ENCODE measurements at places on chromosomes 4 and X. TPM values are rescaled to one million over a fixed set of nuclear protein-coding genes. Genes with fewer than 3 reads are reported as not detected.

DNA sequence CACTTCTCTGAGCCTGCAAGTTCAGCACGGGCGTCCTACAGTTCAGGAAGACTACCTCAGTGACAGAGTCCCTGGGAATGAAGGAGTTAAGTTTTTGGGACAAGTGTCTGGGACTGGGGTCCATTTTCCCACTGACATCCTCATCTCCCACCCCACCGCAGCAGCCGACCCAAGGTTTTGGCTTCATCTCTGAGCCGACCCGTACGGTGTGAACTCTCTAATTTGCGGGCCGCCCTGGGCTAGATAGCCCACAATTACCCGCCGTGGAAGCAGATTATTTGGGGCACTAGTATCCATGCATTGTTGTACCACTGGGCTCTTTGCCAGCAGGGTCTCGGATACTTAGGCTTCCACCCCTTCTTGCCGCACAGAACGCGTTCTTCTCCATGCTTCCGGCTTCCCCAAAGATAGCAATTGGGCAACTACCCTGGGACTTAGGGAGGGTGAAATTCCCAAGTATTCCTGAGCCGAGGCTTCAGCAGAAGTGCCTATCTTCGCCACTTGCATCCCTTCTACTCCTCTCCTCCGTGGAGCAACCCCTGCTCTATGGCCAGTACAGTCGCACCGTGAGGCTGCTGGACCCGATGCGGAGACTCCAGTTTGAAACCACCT lies 2.4 kb downstream of the IL1RAPL2 start:
- H3K36me3 ChIP-seq: no peaks in the 10 kb centered on the region
- no peak for DNase-seq
- H3K27me3 ChIP-seq: peaks cover 20% of the 10 kb centered on the region
- H3K4me3 ChIP-seq: no peak overlapping the region

- no peaks in the 10 kb centered on the region for H3K36me3 ChIP-seq
- H3K27me3 ChIP-seq: no peaks in the 10 kb centered on the region
- no peak overlapping the region for H3K27ac ChIP-seq
- H3K4me1 ChIP-seq: no peaks in the 10 kb centered on the region
- H3K4me3 ChIP-seq: no peak overlapping the region
Observed at GRCh38 chr4:163755013-163755412, 260.5 kb downstream of the TMA16 start.

DNA sequence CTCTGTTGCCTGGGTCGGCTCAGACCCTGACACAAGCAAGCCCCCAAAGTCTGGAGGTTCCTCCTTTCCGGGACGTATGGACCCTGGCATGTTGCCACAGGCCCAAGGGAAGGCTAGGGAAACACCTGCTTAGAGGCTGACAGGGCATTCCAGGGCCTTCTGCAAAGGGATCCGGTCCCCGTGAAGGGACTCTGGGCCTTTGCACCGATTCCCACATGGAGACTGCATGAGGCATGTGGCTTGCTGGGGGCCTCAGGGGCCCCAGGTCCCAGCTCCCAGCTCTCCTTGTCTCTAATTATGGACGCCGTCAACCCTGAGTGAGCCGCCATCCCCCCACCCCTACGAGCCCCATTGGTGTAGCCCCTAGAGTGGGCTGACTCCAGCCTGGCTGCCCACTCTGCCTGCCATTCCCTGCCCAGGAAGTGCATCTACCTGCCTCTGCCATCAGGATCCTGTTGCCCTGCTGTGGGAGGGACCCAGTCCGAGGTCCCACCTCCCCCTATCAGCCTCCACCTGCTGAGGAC lies 4.2 kb upstream of the RGS12 start:
- peaks cover 5% of the 10 kb centered on the region for H3K27me3 ChIP-seq
- H3K27ac ChIP-seq: no peak overlapping the region
- no peak for DNase-seq
- H3K4me3 ChIP-seq: no peak overlapping the region
- no peaks in the 10 kb centered on the region for H3K36me3 ChIP-seq

The LINC00632 gene
- 318 TPM for total RNA-seq

- no peaks in the 10 kb centered on the region for H3K27me3 ChIP-seq
- H3K4me1 ChIP-seq: no peaks in the 10 kb centered on the region
- no peaks in the 10 kb centered on the region for H3K36me3 ChIP-seq
- H3K27ac ChIP-seq: no peak overlapping the region
- no peak overlapping the region for H3K4me3 ChIP-seq
Observed at GRCh38 chrX:119648421-119648775, 42.2 kb upstream of the NKRF start.

The KCNE5 gene
- 1.3 TPM for total RNA-seq

GRCh38 chr4:16056681-16057385 lies 27.0 kb downstream of the PROM1 start:
- H3K36me3 ChIP-seq: no peaks in the 10 kb centered on the region
- H3K4me1 ChIP-seq: no peaks in the 10 kb centered on the region
- no peak overlapping the region for H3K4me3 ChIP-seq
- H3K27me3 ChIP-seq: peaks cover 6% of the 10 kb centered on the region
- DNase-seq: no peak
- no peak overlapping the region for H3K27ac ChIP-seq

The SMR3B gene
- not detected for total RNA-seq

DNA sequence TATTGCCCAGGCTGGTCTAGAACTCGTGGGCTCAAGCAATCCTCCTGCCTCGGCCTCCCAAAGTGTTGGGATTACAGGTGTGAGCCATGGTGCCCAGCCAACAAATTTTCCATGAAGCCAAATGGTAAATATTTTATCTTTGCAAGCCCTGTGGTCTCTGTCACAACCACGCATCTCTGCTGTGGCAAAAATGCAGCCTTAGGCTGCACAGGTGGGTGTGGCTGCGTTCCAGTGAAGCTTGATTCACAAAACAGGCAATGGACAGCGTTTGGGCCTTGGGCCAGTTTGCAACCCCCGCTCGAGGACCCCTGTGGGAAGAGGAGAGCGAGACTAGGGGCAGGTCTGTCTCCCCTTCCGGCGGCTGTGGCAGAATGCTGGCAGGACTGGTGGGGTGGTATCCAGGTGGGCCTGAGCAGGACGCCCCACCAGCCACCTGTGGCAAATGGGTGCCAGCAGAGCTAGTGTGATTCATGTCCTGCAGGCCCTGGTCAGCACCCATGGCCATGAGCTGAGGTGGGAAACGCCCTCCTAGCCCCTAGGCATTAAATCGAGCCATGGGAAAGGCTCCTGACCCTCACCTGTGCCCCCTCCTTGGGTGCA lies 19.7 kb downstream of the HTRA3 start:
- H3K27me3 ChIP-seq: no peaks in the 10 kb centered on the region
- no peaks in the 10 kb centered on the region for H3K36me3 ChIP-seq
- H3K4me1 ChIP-seq: no peaks in the 10 kb centered on the region

DNA sequence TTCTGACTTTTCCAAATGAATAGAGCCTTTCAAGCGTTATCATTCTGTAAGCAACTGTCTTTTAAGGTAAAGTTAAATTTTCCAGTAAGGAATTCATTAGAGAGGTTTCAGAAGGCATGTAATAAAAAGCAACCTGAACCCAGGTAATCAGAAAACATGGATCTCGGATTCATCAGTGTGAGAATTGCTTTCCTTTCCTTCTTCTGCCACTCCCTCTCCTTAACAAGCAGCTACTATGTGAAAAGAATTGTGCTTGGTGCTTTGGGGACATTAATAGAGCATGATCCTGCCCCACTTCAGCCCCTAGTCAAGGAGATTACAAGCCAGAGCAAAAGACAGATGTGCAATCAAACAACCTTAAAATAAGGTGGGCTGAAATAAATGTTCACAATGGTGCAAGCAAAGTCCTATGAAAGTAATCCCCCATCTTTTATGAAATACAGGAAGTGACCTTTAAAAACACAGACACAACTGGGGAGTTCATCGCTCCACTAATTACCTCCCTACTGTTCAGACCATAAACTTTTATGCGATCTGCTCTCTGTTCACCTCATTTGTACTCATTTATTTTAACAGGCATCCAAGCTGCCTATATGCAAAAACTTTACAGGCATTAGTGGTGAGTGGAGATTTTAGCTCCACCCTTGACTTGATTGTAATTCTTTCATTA lies 122.9 kb upstream of the RASGEF1B start:
- H3K4me1 ChIP-seq: no peaks in the 10 kb centered on the region
- H3K27ac ChIP-seq: no peak overlapping the region
- no peaks in the 10 kb centered on the region for H3K36me3 ChIP-seq
- no peak for DNase-seq
- no peak overlapping the region for H3K4me3 ChIP-seq

DNA sequence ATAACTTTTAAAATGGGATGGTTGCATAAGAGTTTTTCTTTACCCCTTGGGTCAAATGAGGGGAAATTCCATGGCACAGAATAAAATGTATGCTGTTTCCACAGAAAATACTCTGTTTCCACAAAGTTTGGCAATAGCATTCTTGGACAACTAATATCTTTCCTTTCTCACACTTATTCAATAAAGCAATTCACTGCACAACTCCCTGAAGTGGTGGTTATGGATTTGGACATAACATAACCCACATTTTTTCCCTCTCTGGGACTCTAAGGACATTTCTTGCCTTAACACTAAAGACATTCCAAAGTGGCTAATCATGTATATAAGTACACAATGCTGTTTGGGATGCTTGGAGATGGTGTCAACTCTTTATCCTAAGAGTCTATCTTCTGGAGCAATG lies 51.7 kb upstream of the GPM6B start:
- no peak overlapping the region for H3K27ac ChIP-seq
- H3K4me1 ChIP-seq: peaks cover 4% of the 10 kb centered on the region
- no peak overlapping the region for H3K4me3 ChIP-seq

GRCh38 chr4:130542953-130543352 lies 1447.0 kb downstream of the C4orf33 start:
- H3K4me3 ChIP-seq: no peak overlapping the region
- H3K36me3 ChIP-seq: no peaks in the 10 kb centered on the region
- H3K27ac ChIP-seq: no peak overlapping the region

- H3K27me3 ChIP-seq: no peaks in the 10 kb centered on the region
- peak overlapping the region; percentile 96 for H3K27ac ChIP-seq
- no peak for DNase-seq
Observed at GRCh38 chrX:154399527-154400368, 1.6 kb downstream of the RPL10 start.

The MCF2 gene
- total RNA-seq: 0.27 TPM

GRCh38 chrX:40080894-40081678 lies 16.7 kb downstream of the BCOR start:
- DNase-seq: no peak
- H3K4me1 ChIP-seq: peaks cover 21% of the 10 kb centered on the region
- H3K27ac ChIP-seq: no peak overlapping the region
- no peaks in the 10 kb centered on the region for H3K36me3 ChIP-seq

DNA sequence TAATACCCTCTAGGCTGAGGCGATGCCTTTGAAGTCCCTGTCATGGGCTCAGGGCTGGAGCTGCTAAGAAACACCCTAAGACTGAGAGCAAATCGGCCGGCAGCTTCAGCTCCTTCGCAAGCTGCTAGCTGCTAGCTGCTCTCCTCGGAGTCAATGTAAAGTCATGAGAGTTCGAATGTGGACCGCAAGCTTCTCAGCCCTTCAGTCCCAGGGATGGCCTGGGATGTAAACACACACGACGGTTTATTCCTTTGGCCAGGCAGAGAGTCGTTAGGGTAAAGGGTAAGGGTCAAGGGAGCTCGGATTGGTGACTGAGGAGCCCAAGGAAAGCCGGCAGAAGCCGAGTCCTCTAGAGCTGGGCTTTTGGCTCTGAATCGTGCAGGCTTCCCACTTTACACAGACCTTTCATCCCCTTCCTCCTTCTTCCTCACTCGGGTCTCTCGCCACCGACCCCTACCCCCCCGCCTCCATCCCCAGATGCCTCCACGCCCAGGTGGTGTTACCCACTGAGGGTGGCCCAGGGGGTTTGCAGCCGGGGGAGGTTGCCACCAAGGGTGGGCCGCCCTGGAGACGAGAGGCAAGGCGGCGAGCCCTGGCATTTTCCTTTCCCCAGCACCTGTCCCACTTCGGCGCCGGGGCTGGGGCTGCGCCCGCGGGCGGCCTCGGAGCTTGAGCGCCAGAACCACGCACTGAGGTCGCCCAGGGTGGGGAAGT lies 3.1 kb upstream of the BCORL1 start:
- DNase-seq: no peak
- no peaks in the 10 kb centered on the region for H3K27me3 ChIP-seq
- H3K4me1 ChIP-seq: peaks cover 5% of the 10 kb centered on the region
- H3K4me3 ChIP-seq: no peak overlapping the region
- no peaks in the 10 kb centered on the region for H3K36me3 ChIP-seq
